ENCODE measurements at places on chromosomes 13 and 19.

- no peak for DNase-seq
These were observed 392.4 kb downstream of the DCT start for GRCh38 chr13:94087100-94087499.

GRCh38 chr19:52922841-52923777, at the start of gene ZNF888:
TSS of gene ZNF888 (minus strand) at chr19:52923428. CDS start at chr19:52917873, 5,555 bp downstream.
- DNase-seq, result peak; percentile 92

DNA sequence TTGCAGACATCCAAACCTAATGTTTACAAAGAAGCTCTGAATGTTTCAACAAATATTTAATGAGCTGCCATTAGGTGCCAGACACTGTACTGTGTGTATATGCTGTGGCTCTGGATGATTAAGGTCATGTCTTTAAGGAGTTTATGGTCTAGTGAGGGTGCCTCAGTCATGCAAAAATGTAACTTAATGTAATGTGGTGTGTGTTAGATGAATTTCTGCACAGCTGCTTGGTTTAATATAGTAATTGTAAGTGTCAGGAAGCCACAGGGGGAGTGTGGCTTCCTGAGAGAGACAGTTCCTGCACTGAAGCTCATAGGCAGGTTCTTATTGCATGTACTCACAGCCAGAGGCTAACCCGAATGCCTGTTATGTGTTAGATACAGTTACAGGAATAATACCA, 43.3 kb downstream of the SPATA13 start:
- DNase-seq, result no peak

- DNase-seq, result no peak
These were observed 212.2 kb upstream of the HTR2A start for GRCh38 chr13:47109028-47109427.

- DNase-seq, result no peak
These were observed 156.1 kb downstream of the IRS2 start for GRCh38 chr13:109630271-109630670.

- no peak for DNase-seq
These were observed 24.1 kb upstream of the NPAS1 start for GRCh38 chr19:46995492-46995891.

GRCh38 chr13:105031306-105031705, 1504.2 kb downstream of the EFNB2 start:
- no peak for DNase-seq

DNA sequence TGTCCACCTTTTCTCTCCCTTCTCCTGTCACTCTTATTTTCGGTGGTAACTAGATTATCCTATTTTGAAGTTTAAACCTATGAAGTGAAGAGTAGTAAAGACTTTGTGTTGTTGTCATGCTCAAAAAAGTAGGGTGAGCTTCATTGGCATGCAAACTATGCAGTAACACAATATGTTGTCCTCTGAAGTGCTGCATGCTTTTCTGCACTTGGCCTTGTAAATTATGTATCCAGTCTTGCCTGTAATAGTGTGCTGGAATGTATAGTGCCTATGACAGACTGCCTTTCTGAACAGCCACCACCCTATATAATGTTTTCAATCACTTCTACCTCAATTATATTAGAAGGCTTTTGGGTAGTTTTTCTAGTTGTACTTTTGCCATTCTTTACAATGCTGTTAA, 1198.2 kb upstream of the PCDH20 start:
- DNase-seq, result no peak

DNA sequence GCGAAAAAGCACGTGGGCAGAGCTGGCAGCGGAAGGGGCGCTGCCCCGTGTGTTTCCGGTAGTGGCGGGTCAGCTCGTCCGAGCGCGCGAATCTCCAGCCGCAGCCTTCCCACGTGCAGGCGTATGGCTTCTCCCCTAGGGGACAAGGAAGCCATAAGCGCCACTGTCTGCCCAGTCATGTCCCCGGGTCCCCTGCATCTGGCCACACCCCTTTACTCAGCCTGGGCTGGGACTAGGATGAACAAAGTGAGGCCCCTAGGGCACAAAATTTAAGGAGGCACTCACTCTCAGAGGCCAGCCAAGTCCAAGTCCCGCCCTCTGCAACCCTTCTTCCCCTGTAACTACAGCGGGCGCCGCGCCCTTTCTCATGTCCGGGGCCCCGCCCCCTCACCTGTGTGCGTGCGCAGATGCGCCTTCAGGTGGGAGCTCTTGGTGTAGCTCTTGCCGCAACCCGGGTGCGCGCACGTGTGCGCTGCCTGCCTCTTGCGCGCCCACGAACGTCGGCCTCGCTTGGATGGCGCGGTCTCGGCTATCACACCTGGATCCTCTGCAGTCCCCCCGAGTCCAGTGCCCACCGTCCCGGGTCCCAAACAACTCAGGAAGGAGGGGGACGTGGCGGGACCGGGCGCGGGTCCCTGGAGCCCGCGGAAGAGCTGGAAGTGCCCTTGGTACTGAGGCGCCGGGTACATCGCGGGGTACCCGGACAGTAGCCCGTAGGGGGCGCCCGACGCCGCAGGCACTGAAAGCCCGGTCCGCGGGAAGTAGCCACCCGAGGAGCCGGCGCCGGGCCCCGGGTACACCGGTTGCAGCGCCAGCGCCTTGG, 1.9 kb downstream of the KLF1 start:
- DNase-seq, result peak; percentile 94

DNA sequence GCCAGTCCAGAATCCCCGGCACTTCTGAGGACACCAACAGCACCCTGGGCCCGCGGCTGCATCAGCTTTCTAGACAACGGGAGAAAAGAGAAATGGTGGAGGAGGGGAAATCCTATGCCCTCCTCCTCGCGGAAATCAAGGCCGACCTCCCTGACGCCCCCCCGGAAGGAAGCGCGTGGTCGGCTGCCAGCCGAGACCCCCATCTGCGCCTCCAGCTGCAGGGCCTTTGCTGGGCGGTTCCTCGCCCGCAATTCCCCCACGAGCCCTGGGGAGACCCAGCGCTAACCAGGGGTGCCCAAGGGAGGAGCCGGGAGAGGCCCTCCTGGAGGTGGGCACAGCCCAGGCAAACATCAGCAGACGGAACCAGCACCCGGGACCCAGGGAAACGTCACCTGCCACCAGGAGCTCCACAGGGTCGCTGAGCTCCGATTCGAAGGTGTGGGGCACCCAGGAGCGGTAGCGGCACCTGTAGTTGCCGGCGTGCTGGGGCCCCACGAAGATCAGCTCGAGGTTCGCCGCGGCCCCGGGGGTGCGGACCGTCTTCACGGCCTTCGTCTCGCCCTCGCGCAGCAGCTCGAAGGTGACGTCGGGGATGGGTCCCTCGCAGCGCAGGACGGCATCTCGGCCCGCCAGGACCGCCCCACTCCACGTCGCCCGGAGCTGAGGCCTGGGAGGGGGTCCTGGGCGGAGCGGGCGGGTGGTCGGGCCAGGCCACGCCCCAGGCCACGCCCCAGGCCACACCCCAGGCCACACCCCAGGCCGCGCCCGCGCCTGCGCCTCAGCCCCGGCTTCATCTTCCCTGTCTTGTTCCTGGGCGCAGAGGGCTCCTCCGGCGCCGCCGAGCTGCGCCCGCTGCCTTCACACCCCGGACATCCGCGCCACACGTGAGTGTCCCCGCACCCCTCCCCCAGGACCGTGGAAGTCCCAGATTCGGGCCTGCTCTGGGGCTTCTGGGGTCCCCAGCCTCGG, 6.0 kb downstream of the A1BG start:
- peak; percentile 91 for DNase-seq

GRCh38 chr19:44777715-44778347, at the start of gene CBLC:
TSS of gene CBLC (plus strand) at chr19:44777890. CDS start at chr19:44777932, 42 bp downstream.
- no peak for DNase-seq

DNA sequence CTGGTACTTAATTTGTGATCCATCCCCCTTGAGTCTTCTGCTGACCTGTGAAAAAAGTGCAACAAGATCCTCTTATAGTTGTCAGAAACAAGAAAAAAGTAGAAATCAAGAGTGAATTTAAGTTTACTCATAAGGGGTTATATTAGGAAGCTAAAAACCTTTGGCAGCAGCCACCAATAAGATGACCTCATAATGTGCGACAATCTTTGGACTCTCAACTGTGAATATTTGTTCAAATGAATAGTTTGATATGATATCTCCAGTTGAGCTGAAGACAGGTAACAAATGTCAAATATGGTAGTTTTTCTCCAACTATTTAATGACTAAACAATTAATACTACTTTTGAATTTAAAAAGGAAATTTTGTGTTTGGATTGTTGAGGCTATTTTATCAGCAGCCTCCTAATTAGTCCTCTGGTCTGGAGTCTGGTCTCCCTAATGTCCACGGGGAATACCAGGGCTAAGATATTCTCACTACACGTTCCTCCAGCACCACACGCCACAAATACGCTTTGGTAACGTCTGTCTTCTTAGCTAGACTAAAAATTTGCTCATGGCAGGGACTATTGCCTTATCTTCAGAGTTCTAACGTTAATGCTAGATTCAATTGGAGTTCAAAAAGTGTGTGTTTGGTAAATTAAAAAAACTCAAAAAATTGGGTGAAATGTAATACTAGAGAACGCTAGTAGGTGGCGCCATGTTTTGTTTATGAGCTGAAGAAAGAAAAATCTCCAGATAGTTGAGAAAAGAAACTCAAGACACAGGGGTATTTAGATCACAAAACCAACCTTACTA, 51.0 kb upstream of the PDX1 start:
- no peak for DNase-seq

GRCh38 chr13:71149046-71149445, 718.0 kb downstream of the DACH1 start:
- no peak for DNase-seq

GRCh38 chr13:23231241-23231640, 50.5 kb downstream of the SGCG start:
- no peak for DNase-seq

DNA sequence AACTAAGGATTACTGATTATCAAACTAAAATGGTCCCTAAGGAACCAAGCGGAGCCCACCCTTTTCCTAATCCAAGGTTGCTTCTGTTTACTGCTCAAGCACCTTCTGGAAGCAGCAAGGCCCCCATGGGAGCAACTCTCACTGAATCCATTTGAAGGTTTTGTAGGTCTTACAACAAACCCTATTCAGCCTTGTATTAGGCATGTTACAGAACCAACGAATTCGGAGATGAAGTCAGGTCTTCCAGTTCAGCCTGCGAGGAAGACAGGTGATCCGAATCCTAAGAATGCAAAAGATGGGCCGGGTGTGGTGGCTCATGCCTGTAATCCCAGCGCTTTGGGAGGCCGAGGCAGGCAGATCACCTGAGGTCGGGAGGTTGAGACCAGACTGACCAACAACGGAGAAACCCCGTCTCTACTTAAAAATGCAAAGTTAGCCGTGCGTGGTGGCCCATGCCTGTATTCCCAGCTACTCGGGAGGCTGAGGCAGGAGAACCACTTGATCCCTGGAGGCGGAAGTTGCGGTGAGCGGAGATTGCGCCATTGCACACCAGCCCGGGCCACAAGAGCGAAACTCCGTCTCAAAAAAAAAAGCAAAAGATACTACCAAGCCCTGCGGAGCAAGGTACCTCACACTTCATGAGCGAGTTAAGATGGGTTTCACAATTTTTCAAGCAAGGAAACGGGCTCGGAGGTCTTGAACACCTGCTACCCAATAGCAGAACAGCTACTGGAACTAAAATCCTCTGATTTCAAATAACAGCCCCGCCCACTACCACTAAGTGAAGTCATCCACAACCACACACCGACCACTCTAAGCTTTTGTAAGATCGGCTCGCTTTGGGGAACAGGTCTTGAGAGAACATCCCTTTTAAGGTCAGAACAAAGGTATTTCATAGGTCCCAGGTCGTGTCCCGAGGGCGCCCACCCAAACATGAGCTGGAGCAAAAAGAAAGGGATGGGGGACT, 609 bp downstream of the ZAR1L start:
- no peak for DNase-seq

GRCh38 chr13:34640179-34640992, 301.7 kb upstream of the NBEA start:
- DNase-seq, result no peak

DNA sequence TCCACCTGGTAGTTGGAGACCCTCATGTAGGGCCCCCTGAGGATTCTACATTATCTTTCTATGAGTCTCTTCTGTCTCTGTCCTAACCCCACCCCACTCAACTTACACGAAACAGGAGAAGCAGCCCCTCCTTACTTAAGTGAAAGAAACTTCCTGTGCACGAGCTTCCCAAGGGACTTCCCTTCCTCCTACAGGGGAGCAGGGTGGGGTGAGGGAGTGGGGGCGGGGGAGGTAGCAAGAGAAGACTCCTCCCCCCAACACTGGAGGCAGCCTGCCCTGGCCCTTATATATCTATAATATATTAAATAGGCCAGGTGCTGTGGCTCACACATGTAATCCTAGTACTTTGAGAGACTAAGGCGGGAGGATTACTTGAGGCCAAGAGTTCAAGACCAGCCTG, 5.5 kb upstream of the PDE4C start:
- DNase-seq, result no peak

DNA sequence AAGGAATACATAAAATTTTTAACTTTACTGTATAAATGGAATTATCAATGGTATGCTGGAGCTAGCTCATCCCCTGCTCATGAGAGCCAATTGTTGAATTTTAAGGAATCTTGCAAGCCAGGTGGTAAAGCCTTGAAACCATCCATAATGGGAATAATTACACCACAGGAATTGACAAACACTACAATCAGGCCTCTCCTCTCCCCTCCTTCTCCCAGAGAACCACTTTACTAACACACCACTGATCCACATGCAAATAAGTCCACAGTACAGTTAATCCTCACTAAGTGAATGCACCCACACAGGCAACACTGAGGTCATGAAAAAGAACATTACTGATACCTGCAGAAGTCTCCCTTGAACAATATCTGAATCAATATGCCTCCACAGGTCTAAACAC, 140.5 kb downstream of the KLF12 start:
- no peak for DNase-seq

DNA sequence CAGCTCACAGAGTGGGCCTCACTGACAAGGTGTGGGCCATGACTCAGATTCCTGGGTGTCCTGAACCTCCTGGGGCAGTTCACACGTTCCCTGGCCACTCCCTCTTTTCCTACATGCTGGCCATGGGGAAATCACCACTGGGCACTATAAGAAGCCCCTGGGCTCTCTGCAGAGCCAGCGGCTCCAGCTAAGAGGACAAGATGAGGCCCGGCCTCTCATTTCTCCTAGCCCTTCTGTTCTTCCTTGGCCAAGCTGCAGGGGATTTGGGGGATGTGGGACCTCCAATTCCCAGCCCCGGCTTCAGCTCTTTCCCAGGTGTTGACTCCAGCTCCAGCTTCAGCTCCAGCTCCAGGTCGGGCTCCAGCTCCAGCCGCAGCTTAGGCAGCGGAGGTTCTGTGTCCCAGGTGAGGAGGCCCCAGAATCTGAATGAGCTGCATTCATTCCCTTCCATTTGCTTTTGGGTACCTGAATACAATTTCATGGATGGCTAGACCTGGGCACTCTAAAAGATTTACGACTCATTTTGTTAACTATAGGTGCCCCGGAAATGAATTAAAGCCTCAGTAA, at the start of gene OLFM4:
Gene OLFM4, plus strand, starts transcription at position 177 of the 567 bp plus-strand sequence. Its CDS starts 24 bp downstream, at position 201.
- no peak for DNase-seq

Measured in activated CD8-positive, alpha-beta memory T cell treated with anti-CD3 and anti-CD28 coated beads for 24 hours (primary cell).